Stimulated activated CD8-positive, alpha-beta memory T cell treated with anti-CD3 and anti-CD28 coated beads, Interleukin-7, amount 100 ng/mL, for 4 hours (primary cell): ENCODE measurements at places on chromosomes 2 and 18.

GRCh38 chr2:152448606-152449005, 113.6 kb downstream of the FMNL2 start:
- no peak for DNase-seq

DNA sequence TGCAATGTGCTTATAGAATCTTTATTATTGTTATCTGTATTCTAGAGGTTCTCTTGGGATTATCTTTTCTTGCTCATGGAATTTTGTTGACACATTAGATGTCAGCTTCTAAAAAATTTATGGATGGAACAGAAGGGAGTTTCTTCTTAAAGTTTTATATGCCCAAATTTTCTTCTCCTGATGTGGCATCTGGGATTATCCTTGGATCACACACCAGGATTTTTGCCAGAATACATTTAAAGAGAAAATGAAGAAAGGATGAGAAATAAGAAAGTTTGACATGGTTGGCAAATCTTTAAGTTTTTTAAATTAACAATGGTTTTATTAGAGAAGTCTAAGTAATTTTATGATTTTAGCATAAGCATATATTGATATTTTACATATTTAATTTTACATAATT, 706.7 kb upstream of the TMEFF2 start:
- no peak for DNase-seq

DNA sequence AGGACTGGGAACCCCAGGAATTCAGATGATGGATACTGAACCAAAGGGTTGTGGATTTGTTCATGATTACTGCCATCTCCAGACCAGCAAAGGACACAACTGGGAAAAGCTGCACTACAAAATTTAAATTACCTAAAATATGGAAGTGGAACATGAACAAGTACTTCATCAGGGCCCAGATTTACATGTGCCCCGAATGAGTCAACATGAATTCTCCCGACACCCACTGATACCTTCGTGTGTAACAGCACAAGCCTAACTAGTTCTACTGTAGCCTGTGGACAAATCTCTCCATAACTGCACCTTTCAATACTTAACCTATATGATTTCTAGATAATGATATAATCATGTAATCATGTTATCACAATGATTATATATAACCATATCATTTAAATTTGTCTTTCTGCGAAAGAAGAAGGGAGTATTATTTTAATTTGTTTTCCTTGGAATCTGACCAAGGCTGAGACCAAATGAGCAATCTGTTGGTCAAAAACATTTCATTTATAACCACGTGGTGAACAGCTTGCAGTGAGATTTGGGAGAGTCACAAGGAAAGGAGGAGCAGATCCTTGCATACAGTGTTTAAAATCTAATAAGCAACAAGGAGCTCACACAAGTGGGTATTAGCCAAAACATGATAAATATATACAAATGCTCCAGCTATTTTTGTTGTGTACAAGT, 70.5 kb downstream of the CACNB4 start:
- no peak for DNase-seq

DNA sequence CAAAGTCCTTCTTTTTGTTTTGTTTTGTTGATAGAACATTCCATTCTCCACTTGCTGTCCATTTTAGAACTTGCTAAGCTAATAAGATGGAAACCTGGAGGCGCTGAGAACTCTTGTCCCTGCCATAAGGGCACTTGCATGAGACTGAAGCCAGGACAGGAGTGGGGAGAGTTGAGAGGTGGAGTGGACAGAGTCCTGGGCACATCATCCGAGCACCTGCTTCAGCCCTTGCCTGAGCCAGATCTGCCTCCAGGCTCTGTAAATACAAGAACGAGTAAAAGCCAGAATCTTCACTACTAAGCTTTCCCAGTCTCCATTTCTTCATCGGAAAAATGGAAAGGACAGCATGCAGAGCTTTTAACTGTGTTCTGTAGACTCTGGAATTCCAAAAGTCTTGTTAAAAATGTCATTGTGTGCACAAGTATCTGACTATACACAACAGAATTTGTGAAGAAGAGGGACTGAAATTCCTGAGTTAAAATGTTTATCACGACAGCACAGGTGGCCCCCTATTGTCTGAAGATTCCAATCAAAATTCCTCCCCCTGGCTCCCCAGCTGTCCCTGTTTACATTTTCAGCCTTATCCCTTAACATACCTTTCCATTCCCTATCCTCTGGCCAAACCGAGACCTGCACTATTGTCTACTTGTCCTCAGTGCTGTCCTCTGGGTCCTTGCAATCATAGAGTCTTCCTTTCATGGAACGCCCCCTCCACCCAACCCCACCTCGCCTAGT, 498.2 kb upstream of the TNP1 start:
- no peak for DNase-seq

- DNase-seq = no peak
Observed at GRCh38 chr2:208586516-208586915, 179.9 kb downstream of the PTH2R start.

- DNase-seq = no peak
Observed at GRCh38 chr2:94990956-94991355, 34.6 kb upstream of the MAL start.
